ENCODE measurements at places on chromosomes 16 and 17. TPM values are rescaled to one million over a fixed set of nuclear protein-coding genes. Genes with fewer than 3 reads are reported as not detected.

The MMP28 gene
- total RNA-seq = 11.3 TPM

The BLMH gene
- total RNA-seq = 68.8 TPM

The CSH2 gene
- not detected for total RNA-seq

The KLHL10 gene
- not detected for total RNA-seq

GRCh38 chr17:10292057-10292937 lies 80.5 kb downstream of the MYH13 start:
- no peak overlapping the region for H3K4me3 ChIP-seq
- H3K27ac ChIP-seq = peak overlapping the region; percentile 4
- DNase-seq = peak; percentile 59
- H3K27me3 ChIP-seq = no peaks in the 10 kb centered on the region

DNA sequence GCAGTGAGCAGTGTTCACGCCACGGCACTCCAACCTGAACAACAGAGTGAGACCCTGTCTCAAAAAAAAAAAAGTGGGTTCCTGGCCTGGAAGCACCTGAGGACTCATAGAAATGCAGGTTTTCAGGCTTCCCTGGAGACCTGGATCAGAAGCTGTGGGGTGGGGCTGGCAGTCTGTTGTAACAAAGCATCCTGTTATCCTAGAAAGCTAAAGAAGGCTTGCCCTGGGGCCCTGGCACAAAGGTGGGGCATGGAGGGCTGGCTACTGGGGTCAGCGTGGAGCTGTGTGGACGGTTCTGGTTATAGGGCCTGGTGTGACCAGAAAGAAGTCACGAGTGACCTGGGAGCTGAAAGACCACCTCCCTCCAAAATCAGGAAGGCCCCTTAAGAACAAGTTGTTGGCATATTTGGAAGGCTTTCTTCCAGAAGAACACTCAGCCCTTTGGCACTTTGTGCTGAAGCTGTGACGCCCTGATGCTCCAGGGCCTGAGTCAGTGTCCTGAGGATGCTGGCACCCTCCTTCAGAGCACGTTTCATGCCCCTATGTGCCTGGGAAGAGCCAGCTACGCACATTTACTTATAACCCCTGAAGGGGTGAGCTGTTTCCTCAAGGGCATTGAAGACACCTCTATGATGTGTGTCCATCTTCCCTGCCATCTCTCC lies 6.2 kb downstream of the CRISPLD2 start:
- H3K27ac ChIP-seq = peak overlapping the region; percentile 94
- H3K27me3 ChIP-seq = no peaks in the 10 kb centered on the region
- H3K4me3 ChIP-seq = no peak overlapping the region
- peak; percentile 49 for DNase-seq

DNA sequence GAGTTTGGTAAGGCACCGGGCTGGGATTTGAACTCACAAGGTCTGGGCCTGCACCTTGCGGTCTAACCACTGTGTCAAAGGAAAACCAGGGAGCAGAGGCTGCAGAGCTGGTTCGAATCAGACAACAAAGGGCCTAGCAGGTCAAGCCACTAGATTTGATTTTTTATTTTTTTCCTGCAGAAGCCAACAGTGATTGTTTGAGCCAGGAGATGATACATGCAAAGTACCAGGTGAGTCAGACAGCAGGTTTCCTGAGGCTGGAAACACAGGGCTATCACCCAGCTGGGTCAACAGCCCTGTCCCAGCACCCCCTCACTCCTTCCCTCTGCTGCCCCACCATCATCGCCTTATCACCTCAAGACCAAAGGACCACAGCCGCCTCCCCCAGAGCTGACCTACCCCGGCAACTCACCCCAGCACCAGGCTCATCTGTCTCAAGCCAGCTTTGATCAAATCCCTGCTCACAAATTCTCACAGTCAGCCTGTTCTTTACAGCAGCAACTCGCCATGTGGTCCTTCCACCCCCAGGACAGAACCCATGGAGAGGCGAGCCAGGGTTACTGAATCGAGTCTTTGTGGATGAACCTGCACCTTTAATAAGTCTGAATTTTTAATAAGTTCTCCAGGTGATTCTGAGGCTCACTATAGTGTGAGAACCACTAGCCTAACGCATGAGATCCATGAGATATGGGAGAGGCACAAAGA lies 13.0 kb upstream of the KRT19 start:
- no peak for DNase-seq
- no peaks in the 10 kb centered on the region for H3K36me3 ChIP-seq
- H3K4me1 ChIP-seq = no peaks in the 10 kb centered on the region

GRCh38 chr16:56424404-56424764 lies 961 bp downstream of the AMFR start:
- peaks cover 4% of the 10 kb centered on the region for H3K4me1 ChIP-seq
- peak overlapping the region; percentile 96 for H3K4me3 ChIP-seq
- no peak for DNase-seq
- H3K27me3 ChIP-seq = no peaks in the 10 kb centered on the region
- peak overlapping the region; percentile 92 for H3K27ac ChIP-seq
- no peaks in the 10 kb centered on the region for H3K36me3 ChIP-seq

DNA sequence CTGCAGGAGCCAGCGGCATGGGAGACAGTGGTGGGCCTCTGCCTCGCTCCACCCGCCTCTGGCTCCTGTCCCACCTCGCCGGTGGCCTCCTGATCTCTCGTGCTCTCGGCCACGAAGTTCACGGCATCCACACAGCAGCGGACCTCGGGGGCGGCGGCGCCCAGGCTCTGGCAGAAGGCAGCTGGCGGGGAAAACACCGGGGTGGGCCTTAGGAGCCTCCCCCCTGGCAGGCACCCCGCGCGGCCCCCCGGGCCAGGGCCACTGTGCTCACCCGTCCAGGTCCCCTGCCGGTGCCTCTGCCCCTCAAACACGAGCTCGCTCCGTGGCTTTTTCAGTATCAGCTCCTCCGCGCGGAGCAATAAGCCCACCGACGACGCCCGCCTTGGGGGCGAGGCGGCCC lies 409 bp upstream of the C17orf107 start:
- DNase-seq = no peak
- no peaks in the 10 kb centered on the region for H3K4me1 ChIP-seq
- H3K27me3 ChIP-seq = no peaks in the 10 kb centered on the region
- H3K4me3 ChIP-seq = peak overlapping the region; percentile 41
- peak overlapping the region; percentile 49 for H3K27ac ChIP-seq

DNA sequence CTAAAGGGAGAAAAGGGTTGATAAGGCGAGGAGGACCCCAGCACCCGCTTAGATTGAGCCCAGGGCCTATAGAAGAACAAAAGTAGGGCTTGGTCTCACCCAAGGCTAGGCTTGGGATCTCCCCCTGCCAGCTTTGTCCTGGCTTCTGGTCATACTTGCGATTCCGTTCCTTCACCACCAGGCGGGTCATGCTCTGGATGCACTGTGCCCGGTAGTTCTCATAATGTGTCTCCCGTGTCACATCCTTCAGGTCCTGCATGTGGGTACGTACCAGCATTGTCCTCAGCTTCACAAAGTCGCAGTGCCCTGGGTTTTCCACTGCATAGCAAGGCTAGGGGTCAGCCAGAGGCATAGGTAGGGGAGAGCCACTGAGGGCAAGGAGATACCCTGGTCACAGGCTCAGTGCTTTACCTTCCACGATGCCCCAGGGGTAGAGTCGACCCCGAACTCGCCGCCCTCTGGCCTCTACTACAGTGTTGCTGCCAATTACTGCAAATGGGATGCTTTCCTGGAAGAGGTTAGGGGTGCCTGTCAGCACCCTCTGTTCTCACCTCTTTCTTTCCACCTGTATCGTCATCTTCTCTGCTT lies 6.5 kb upstream of the MTMR4 start:
- H3K4me3 ChIP-seq = no peak overlapping the region
- no peaks in the 10 kb centered on the region for H3K36me3 ChIP-seq
- H3K4me1 ChIP-seq = no peaks in the 10 kb centered on the region
- DNase-seq = no peak
- H3K27me3 ChIP-seq = no peaks in the 10 kb centered on the region

DNA sequence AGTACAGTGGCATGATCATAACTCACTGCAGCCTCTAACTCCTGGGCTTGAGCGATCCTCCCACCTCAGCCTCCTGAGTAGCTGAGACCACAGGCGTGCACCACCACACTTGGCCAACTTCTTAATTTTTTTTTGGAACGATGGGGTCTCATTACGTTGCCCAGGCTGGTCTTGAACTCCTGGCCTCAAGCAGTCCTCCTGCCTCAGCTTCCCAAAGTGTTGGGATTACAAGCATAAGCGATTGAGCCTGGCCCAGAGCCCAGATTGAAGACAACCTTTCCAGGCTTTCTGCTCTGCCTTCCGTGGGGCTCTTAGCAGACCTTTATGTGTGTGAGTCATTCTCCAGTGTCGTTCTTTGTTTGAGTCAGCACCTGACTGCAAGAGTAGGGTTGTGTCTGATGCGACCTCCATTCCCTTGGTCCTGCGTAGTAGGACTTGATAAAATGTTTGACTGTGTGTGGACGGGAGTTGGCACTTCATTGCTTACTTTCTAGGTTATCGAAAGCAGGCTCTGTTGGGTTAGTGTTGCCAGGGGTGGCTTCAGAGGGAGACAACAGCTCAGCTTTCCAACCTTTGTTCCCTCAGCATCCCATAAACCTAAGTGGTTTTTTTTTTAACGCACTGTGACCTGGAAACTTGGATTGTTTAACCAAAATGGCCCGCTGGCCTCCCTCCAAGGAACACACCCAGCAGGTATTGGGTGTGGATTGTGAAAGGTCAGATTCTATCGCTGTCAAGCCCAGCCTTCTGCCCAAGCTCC lies 26.4 kb downstream of the EEF2K start:
- no peak for DNase-seq
- no peak overlapping the region for H3K4me3 ChIP-seq
- no peaks in the 10 kb centered on the region for H3K4me1 ChIP-seq
- H3K27ac ChIP-seq = no peak overlapping the region
- no peaks in the 10 kb centered on the region for H3K36me3 ChIP-seq

DNA sequence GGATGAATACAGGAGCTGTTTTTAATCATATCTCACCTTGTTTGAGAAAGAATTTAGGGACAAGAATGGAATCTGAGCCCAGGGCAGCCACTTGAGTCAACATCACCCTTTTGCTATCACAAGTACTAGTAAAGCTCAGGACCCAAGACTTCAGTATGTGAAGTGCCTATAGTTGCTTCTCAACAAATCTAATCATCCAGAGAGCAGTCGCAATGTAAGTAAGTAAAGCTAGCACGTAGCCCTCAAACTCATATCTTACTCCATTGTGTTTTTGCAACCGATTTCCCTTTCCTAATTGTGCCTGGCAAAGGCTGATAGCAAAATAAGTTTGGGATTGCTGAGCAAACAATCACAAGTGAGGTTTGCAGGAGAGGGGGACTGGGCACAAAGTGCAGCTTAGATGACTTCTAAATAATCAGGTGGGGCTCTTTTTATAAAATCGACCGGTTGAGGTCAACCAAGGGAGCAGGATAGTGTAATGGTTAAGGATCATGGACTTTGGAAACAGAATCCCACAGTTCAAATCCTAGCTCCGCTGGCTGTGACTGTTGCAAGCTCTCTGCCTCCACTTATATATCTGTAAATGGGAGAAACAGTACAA lies 13.0 kb downstream of the TOB1 start:
- DNase-seq = no peak
- no peak overlapping the region for H3K27ac ChIP-seq
- no peaks in the 10 kb centered on the region for H3K36me3 ChIP-seq
- H3K4me1 ChIP-seq = no peaks in the 10 kb centered on the region
- H3K27me3 ChIP-seq = no peaks in the 10 kb centered on the region

DNA sequence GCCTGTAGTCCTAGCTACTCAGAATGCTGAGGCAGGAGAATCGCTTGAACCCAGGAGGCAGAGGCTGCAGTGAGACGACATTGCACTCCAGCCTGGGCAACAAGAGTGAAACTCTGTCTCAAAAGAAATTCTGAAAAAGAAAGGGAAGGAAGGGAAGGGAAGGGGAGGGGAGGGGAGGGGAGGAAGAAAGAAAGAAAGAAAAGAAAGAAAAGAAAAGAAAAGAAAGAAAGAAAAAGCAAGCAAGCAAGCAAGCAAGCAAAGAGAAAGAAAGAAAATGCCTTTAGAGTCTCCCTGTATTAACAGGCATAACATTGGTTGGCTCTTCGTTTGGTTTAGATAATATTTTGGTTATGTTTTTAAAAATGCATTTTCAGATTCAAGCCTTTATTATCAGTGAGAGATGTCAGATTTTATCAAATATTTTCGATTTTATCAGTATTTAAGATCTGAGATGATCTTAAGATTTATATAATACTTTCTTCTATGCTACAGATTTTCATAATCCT lies 281.1 kb downstream of the NPIPA8 start:
- no peaks in the 10 kb centered on the region for H3K4me1 ChIP-seq
- H3K36me3 ChIP-seq = no peaks in the 10 kb centered on the region
- no peaks in the 10 kb centered on the region for H3K27me3 ChIP-seq
- no peak overlapping the region for H3K27ac ChIP-seq
- DNase-seq = no peak
- H3K4me3 ChIP-seq = no peak overlapping the region

DNA sequence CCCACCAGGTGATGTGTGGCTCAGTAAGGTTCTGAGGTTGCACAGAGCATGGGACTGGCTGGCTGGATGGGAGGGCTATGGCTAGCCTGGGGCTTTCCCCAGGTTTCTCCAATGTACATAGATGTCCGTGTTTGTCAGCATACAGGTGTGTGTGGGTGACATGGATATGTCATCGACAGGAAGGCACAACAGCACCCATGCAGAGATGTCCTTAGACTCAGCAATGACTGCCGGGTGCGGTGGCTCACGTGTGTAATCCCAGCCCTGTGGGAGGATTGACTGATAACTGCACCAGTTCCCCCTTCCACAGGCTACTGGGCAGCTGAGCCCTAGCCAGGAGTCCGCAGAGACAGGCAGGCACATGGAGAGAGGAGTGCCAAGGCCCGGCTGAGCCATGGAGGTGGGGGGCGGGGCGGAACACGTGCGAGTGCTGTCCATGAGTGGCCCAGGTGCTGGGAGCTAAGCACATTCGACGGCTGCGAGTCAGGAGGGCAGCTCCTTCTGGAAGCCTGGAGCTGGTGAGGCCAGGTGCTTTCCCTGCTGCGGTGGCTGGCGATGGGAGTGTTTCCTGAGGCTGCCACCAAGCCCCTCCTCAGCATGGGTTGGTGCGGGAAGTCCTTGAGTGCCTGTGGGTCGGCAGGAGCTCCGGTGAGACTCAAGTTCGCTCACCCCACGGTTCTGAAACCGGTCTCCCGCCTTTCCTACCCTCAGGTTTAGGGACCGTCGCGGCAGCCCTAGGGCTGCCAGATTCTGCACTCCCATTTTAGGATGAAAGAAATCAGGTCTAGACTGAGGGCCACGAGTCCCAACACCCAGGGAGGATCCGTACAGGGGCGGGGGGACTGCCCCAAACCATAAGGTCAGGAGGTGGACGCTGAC lies 858 bp upstream of the ASPSCR1 start:
- H3K27me3 ChIP-seq = no peaks in the 10 kb centered on the region
- H3K4me3 ChIP-seq = peak overlapping the region; percentile 75
- H3K4me1 ChIP-seq = peaks cover 5% of the 10 kb centered on the region
- peak overlapping the region; percentile 87 for H3K27ac ChIP-seq

GRCh38 chr17:79832218-79833109 lies 6.8 kb downstream of the CBX4 start:
- H3K4me1 ChIP-seq = no peaks in the 10 kb centered on the region
- H3K27ac ChIP-seq = no peak overlapping the region
- H3K4me3 ChIP-seq = no peak overlapping the region
- H3K36me3 ChIP-seq = no peaks in the 10 kb centered on the region
- no peak for DNase-seq

DNA sequence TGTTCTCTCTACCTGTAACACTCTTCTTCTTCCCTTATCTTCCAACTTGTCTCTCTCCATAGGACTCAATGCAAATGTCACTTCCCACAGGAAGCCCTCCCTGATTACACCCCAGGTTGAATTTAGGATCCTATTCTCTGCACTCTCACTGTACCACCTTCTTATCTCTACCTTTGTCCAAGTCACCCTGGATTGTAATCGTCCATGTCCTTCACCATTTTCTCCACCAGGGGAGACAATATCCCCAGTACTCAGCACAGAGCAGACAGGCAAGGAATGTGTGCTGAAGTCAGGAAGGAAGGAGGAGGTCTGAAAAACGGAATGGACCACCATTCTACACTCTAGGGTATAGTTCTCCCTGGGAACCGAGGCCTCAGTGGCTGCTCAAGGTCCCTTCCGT lies 14.2 kb downstream of the C16orf82 start:
- no peak overlapping the region for H3K27ac ChIP-seq
- H3K36me3 ChIP-seq = no peaks in the 10 kb centered on the region
- H3K4me3 ChIP-seq = no peak overlapping the region
- no peak for DNase-seq
- H3K27me3 ChIP-seq = no peaks in the 10 kb centered on the region

All from uterus (tissue), 4 donors.